Memory B cell (primary cell): ENCODE measurements at places on chromosomes 13 and 19.

GRCh38 chr13:112587212-112587763 lies 665 bp downstream of the TUBGCP3 start:
- DNase-seq: peak; percentile 34

DNA sequence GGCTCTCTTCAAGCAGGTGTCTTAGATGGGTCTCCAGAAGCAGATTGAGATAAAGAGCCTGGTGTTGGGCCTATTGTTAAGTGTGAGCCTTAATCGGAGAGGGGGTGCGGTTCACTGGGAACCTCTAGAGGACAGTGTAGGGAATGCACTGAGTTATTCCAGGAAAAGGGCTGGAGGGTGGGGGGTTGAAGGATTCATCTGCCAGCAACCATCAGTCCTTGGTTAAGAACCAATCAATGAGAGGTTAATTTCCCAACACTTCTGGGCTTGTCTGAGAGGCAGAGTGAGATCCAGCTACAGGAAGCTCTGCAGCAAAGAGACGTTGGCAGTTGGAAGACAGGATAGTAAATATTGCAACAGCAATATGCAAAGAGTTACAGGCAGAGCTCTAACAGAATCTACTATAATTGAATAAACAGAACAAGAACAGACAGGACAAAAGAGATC lies 28.7 kb downstream of the CYP4F2 start:
- no peak for DNase-seq

DNA sequence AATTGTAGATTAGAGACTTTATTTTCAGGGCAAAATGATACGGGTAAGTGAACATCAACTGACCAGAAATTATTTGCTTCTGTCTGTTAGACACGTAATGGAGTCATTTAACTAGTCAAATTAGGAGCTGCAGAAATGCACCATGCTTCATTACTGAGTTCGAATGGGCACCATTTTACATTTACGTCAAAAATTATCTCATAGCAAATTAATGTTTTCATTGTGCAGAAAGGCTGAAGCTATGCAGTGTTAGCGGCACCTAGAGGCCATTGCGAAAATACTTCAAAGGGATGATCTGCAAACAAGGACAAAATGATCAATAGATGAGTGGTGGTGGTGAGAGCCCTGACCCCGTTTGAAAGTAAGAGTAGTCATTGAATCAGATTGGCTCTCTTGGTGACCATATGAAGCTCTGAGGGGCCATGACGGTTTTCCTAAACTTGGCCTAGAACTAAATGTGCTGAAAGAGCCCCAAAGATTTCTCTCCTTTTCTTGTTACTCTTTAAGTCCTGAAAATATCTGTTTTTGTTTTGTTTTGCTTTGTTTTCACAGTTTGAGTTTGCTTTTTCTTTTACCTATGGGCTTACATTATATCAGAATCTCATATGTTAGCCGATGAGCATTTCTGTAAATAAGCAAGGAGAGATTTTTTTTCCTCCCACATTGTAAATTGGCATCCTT lies 277.9 kb downstream of the ZNF536 start:
- no peak for DNase-seq

DNA sequence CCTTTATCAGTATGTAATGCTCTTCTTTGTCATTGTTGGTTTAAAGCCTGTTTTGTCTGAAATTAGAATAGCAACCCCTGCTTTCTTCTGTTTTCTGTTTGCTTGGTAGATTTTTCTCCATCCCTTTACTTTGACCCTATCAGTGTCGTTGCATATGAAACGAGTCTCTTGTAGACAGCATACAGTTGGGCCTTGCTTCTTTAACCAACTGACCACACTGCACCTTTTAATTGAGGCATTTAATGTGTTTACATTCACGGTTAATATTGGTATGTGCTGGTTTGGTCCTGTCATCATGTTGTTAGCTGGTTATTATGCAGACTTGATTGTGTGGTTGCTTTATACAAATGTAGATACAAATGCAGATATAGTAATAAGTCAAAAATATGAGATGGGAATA lies 71.1 kb downstream of the PDS5B start:
- DNase-seq: no peak

DNA sequence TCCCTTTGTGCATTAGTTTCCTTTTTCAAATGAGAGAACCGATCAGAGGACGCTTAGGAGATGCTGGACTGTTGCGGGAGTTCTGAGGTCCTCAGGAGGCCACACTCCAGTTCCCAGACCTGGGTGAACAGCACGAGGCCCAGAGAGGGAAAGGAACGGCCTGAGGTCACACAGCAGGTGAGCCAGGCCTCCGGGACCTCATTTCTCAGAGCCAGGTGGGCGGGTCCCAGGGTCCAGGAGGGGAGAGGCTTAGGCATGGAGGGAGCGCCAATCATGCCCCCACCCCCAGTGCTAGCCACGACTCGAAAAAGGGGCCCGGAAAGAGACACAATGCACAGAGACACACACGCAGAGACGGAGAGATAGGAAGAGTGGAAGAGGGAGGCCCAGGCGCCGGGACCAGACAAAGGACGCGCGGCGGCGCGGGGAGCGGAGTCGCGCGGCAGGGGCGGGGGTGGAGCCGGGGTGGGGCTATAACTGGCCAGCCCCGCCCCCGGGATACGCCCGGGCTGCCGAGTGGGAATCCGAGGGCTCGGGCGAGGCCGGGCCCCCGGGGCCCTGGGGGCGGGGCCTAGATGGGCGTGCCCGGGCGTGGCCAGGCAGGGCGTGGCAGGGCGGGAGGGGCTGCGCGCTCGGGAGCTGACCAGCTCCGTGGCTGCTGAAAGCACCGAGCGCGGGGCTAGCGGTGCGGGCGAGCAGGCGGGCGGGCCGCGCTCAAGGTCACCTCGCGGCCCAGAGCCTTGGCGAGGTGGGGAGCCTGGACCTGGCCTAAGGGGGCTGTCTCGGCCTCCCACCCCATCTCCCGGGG lies 1.6 kb downstream of the ELAVL3 start:
- DNase-seq: no peak

- no peak for DNase-seq
Observed at GRCh38 chr19:28546148-28546685, 666.7 kb downstream of the UQCRFS1 start.

DNA sequence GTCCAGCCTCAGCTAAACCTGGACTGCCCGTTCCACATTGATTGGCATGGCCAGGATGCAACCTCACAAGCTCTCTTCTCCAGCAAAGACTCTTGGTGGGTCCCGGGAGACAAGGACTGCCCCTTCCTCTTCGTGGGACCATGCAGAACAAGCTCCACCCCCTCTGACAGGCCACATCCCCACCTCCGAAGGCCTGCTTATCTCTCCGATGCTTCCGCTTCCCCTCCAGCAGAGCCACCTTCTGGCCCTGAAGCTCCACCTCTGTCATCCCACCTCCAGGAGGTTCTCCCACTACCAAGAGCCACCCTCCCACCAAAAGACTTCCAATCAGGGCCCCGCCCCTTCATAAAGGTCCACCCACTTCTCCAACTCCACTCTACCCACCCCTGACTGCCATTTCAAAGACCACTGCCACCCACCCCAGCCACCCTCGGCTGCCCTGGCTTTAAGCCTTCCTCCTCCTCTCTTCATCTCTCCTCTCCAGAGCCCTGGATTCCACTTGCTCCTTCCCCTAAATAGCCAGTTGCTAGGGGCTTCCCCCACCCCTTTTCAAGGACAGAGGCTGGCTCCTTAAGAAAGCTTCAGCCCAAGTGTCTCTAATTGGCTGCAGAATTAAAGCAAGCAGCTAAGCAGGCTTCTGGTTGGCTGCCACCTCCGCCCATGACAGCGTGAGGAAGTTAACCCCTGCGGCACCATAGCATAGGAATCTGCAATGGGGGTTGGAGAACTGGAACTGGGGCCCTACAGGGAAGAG lies 9.9 kb downstream of the LRFN1 start:
- DNase-seq: no peak

- no peak for DNase-seq
Observed at GRCh38 chr13:102609696-102610095, 12.9 kb downstream of the TPP2 start.

GRCh38 chr19:44704982-44705381 lies 6.0 kb downstream of the CEACAM16 start:
- no peak for DNase-seq

GRCh38 chr19:16064209-16064889 lies 11.9 kb upstream of the TPM4 start:
- no peak for DNase-seq

- DNase-seq: no peak
Observed at GRCh38 chr13:45718063-45718462, 15.9 kb downstream of the CBY2 start.

GRCh38 chr13:51714663-51715168 lies 89.2 kb downstream of the DHRS12 start:
- DNase-seq: no peak

DNA sequence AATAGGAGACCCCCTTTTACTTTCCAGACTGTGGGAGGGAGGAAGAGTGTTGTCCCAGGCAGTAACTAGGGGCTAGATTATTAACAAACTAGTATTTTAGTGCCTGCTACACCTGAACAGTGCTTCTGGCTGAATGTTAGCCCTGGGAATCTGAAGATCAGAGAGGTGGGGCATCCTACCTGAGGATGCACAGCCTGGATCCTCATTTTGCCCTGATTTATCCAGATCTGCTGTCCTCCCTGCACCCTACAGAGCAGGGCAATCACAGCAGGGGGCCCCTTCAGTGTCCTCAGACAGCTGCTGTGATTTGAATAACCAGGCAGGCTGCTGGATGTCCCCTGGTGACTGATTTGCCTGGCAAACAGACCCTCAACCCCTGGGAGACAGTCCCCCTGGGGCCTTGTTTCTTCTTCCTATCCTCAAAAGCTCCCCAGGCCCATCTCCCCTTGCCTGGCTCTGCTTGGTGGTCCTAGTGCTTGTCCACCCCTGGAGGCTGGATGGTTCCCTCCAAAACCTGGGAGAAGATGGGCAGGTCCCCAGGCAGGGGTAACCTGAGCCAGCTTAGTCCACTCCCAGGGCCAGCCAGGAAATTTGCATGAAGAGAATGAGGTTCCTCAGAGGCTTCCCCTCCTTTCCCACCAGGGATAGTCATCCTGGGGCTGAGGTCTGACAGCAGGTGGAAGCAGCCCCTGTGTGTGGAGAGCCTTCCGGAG lies at the start of gene OVOL3:
Gene OVOL3, plus strand, starts transcription at position 657 of the 713 bp plus-strand sequence. CDS start 60 bp downstream, outside the sequence.
- DNase-seq: no peak

- no peak for DNase-seq
Observed at GRCh38 chr19:29367791-29368222, 154.9 kb upstream of the UQCRFS1 start.

DNA sequence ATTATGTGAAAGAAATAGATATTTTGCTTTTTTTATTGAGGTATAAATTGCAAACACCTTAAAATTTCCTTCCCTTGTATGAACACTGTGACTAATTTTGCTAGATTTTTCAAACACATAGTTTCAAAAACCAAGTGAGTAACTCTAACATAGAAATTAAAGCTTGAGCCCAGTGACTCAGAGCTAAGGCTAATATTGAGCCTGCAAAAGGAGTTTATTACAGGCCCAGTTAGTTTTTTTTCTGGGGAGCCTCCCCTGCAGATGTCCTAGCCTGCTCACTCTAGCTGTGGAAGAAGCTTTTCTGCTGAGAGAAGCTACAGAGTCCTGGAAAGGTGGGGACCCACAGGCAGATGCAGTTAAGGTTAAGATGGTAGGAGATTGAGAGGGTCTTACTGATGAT lies 3.4 kb downstream of the ZNF430 start:
- DNase-seq: no peak

- no peak for DNase-seq
Observed at GRCh38 chr13:110937511-110938285, 22.8 kb upstream of the ANKRD10 start.

GRCh38 chr13:71021825-71022422 lies 845.1 kb downstream of the DACH1 start:
- no peak for DNase-seq

- DNase-seq: no peak
Observed at GRCh38 chr13:32504263-32504662, 34.3 kb downstream of the N4BP2L2 start.

DNA sequence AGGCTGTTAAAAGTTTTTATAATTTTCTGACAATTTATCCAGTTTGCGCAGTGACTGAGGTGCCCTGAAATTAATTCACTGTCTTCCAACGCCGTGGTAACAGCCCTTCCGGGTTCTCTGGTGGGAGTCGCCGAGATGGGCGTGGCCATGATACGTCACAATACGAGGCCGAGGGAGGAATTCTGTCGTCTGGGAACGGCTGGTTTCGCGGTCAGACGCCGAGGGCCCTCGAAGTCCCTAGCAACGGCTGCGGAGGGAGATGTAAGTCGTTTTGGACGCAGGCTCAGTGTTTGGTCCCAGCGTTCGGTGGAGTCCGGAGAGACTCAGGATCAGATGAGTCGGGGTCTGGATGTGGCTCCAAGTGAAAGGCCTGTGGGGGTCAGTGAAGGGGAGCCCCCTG lies 21.7 kb downstream of the ZNF613 start:
- no peak for DNase-seq
